H54 (cell line): ENCODE measurements at places on chromosomes 1 and 21.

GRCh38 chr1:41931578-41931977 lies 12.9 kb upstream of the HIVEP3 start:
- DNase-seq, result no peak

- no peak for DNase-seq
Measured at GRCh38 chr21:37445228-37445627, 78.7 kb downstream of the DYRK1A start.

- no peak for DNase-seq
Measured at GRCh38 chr1:14168326-14169063, 430.0 kb upstream of the KAZN start.

- DNase-seq, result peak; percentile 62
Measured at GRCh38 chr1:18100491-18101063, 7.0 kb upstream of the IGSF21 start.

- no peak for DNase-seq
Measured at GRCh38 chr1:25566730-25567341, 23.4 kb downstream of the LDLRAP1 start.

DNA sequence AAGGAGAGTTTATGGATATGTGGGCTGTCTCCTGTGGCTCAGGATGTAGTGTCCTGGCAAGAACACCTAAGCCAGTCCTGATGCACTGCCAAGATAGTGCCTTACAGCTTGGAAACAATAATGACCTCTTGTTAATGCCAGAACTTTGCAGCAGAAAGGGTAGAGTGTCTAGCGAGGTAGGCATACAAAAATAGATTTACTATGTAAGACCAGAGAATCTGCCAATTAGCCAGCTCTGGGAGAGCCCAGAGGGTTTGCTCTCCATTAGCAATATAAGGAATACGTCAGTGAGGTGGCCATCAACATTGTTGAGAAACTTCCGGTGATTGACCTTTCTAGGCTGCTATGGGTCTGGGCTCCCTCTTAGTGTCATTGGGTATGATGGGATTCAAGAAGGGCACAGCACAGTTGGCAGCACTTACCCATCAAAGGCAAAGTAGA lies 178.5 kb upstream of the GALNT2 start:
- no peak for DNase-seq
